ENCODE measurements at places on chromosomes 2 and 18. TPM values are rescaled to one million over a fixed set of nuclear protein-coding genes. Genes with fewer than 3 reads are reported as not detected.

BMP10 gene
- not detected for total RNA-seq

- no peaks in the 10 kb centered on the region for H3K27me3 ChIP-seq
- no peak for DNase-seq
- peaks cover 4% of the 10 kb centered on the region for H3K4me1 ChIP-seq
Observed at GRCh38 chr2:66698091-66698490, 263.2 kb downstream of the MEIS1 start.

DNA sequence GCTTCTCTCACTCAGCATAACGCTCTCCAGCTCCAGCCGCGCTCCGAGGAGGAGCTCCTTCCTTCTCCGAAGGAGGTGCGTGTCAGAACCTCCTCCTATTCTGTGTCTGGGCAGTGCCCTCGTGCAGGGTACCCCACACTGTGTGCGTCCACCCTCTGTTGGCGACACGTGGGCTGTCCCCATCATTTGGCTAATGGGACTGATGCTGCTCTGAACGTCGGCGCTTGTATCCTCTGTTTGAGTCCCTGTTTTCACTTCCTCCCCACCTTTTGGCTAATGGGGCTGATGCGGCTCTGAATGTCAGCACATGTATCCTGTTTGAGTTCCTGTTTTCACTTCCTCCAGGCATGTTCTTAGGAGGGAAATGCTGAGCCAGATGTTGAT, 22.2 kb downstream of the KCNG2 start:
- H3K4me3 ChIP-seq: no peak overlapping the region
- peaks cover 61% of the 10 kb centered on the region for H3K27me3 ChIP-seq
- no peaks in the 10 kb centered on the region for H3K36me3 ChIP-seq
- no peak overlapping the region for H3K27ac ChIP-seq
- H3K4me1 ChIP-seq: no peaks in the 10 kb centered on the region

DNA sequence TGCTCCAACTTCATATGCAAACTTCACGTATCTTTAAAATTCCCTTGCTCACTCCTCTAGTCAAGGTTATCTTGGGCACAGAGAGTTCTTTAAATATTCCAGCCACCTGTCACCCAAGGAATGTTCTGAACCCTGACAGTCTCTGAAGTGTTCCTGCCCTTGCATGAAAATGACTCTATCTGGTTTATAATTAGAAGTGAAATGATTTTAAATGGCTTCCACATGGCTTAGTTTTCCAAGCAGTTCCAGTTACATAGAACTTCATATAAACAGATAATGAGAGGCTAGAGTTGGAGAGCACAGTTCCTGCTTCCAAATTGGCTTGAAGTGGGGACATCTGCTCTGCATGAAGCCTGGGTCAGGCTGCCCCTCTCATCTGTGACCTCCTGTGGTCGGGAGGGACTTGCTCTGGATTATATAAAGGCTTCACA, 81.9 kb downstream of the SLC4A3 start:
- no peak for DNase-seq
- no peak overlapping the region for H3K4me3 ChIP-seq
- no peaks in the 10 kb centered on the region for H3K27me3 ChIP-seq
- H3K27ac ChIP-seq: no peak overlapping the region
- H3K4me1 ChIP-seq: peaks cover 19% of the 10 kb centered on the region

GRCh38 chr2:46283693-46284092, 13.5 kb upstream of the EPAS1 start:
- DNase-seq: no peak
- no peak overlapping the region for H3K27ac ChIP-seq
- no peaks in the 10 kb centered on the region for H3K27me3 ChIP-seq
- H3K4me1 ChIP-seq: peaks cover 25% of the 10 kb centered on the region
- no peaks in the 10 kb centered on the region for H3K36me3 ChIP-seq

Data from PC-9 (cell line).